Activated naive CD4-positive, alpha-beta T cell (primary cell): ENCODE measurements at places on chromosomes 7 and 10.

DNA sequence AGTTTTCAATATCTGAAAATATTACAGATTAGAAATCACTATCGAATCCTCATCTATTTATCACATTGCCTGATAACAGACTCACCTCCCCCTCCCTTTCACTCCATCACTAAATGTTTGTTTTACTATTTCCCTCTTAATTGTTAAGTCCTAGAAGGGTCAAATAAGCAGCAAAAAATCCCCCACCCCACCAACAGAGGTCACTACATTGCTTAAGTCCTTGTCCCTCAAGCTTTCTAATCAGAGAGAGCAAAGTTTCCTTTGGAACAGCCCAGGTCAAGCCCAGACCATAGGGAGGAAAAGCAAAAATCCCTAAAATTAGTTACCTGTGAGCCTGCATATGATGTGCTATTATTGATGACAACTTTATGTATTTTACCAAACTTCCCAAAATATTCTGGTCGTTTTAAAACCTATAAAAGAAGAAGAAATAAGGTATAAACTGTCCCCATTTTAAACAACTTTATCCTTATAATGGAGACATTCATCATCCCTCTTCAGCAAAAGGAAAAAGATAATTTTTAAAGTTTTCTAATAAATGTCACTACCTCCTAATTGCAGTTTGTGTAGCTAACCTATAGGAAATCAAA lies 95.0 kb downstream of the CNOT4 start:
- DNase-seq, result no peak

DNA sequence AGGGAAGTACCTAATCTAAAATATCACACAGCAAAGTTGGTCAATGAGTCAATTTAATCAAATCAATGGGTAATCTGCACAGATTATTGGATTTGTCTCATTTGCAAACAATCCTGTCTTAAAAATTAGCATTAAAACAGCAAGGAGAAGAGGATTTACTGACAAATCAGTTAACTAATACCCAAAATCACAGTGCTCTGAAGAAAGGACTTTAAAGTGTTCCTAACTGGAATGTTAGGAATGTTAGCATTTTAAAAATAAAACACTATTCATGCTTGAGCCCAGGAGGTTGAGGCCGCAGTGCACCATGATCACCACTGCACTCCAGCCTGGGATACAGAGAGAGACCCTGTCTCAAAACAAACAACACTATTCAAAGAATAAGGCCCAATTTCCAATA lies 83.1 kb downstream of the CHCHD3 start:
- DNase-seq, result no peak

- no peak for DNase-seq
Observed at GRCh38 chr7:34317039-34317438, 341.0 kb upstream of the NPSR1 start.

DNA sequence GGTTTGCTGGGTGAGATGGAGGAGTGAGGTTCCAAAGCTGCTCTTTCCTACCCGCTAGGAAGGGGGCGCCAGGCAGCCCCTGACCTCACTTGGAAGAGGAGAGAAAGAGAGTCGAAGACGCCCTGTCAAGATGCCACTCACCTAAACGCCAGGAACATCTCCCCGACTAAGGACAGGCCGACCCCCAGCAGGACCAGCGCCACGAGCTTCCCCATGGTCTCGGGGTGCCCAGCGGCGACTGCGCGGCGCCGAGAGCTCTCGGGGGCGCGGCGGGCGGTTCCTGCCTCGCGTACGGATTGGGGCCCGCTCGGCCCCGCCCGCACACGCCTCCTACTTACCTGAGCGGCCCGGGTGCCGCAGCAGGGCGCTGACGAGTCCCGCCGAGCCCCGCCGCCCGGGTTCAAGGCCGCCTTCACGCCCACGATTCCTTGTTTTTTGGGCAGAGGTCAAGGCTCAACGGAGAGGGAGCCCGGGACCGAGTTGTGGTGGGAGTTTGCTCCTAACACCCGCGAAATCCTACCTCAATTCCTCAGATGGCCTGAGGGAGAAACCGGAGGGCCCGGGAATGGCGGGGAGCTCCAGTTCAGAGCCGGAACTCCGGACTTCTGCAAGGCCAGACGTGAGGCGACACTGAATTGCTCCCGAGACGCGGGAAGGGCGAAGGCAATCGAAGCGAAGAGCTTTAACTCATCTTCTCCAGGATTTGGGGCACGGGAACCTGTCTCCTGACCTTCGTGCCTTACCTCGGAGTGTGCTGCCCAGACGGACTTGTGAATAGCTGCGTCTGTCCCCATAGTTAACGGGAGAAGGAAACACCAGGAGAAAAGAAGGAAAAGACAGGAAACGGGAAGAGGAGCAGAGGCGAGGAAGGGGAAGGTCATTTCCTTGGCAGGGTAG lies at the start of gene PON3:
PON3 (minus strand) TSS at position 240 of the 897 bp plus-strand sequence; CDS start at position 215, 25 bp downstream.
- no peak for DNase-seq

GRCh38 chr10:98361131-98362025 lies 53.6 kb downstream of the PYROXD2 start:
- no peak for DNase-seq

- no peak for DNase-seq
Observed at GRCh38 chr7:8357536-8357935, 75.9 kb upstream of the NXPH1 start.

GRCh38 chr10:44975431-44976331 lies 2.9 kb downstream of the DEPP1 start:
- no peak for DNase-seq

DNA sequence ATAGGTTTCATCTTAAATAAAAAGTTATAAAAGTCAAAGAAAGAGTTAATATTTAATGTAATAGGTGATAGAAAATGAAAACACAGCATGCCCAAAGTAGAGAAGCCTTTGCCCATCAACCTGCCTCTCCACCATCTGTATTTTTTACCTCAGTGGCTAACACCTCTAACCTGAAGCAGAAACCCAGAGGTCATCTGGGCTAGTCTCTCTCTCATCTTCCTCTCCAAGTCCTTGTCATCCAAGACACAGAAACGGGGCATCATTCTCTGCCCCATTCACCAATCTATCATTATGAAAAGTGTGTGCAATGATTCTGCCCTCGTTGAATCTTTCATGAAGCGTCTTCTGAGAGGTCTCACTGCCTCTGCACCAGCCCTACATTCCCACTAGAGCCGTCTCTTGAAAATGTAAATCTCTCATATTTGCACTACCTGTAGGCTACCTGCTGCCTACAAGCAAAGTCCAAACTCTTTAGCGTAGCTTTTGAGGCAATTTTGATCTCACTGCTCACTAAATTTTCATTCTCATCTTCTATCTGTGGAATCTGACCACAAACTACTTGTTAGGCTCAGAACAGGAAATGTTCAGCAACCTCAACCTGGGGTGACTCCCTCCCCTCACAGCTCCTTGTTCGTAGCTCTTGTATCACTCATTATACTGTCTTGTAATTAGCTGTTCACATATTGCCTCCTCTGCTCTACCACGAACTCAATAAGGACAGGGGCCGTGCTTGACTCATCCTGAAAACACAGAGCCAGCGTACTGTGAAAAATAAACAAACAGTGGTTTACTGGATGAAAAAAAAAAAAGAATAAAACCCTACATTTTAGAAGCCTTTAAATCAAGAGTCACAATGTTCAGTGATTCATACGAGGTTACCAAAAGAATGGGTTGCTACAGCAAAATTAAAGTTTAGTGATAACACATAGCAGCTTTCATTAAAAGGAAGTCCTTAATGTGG lies 83.1 kb downstream of the CTNNA3 start:
- no peak for DNase-seq

- DNase-seq, result no peak
Observed at GRCh38 chr10:111479966-111480365, 403.1 kb downstream of the ADRA2A start.

- DNase-seq, result no peak
Observed at GRCh38 chr7:74059681-74060588, 23.7 kb upstream of the LIMK1 start.

GRCh38 chr10:3729397-3729976 lies 55.5 kb downstream of the KLF6 start:
- no peak for DNase-seq

DNA sequence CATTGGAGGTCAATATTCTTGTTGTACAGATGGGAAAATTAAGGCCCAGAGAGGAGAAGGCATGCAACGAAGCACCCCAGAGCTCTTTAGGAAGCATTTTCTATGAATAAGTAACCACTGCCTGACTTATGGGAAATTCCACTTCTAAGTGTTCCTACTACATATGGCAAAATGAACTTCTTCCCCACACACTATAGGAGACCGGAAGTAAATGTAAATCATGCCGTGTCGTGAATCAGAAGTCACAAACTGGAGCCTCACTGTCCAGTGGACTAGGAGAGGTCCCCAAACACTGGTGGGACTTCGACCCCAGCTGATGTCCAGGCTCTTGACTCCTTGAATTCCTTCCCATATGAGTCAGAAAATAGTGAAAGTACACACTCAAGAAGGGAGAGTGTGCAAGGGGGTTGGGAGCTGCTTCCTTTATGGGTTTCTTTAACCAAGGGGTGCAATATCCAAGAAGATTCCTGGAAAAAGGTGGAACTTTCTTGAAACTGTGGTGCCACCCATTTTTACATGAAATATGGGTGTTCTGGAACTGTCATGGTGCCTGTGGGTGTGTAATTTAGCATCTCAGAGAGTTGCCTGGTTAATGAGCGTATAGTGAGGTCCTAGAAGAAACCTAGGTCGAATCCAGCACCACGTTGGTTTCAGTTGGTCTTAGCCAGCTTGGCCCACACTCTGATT lies 6.7 kb downstream of the RASSF4 start:
- DNase-seq, result no peak

- no peak for DNase-seq
Observed at GRCh38 chr7:150982351-150982750, 4.2 kb upstream of the KCNH2 start.

GRCh38 chr10:32877915-32878314 lies 80.1 kb downstream of the ITGB1 start:
- no peak for DNase-seq

DNA sequence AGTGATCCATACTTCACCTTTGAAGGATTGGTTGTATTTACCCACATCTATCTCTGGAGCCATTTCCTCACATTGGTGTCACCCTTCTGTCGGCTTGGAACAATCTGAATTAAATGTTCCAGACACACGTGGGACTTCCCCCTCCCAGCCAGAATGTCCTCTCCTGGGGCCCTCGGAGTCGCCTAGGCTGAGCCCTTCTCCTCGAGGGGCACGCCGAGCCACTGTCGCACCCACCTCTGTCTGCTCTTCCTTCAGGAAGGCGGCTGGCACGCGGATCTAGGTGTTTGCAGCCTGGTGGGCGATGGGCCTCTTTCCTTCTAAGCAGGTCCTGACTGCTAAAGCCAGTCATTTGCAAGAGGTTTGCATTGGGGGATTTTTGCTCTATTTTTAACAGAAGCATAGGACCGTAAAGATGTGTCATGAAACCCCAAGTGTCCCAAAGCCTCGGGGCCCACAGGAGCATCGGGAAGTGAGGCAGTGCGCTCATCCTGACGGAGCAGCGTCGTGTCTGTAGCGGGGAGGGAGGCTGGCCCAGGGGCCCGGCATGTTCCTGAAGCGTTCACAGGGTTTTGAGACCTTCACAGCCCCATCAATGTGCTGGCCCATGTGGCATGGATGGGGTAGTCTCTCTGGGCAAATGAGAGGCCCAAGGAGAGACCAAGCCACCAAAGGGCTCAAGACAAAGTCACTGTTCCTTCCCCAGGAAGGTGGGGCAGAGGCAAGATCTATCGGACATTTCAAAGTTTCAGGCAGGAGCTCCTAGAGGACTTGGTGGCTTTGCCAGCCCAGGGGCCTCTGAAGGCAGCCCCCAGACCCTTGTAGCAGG lies 86.7 kb downstream of the RGS10 start:
- DNase-seq, result no peak

DNA sequence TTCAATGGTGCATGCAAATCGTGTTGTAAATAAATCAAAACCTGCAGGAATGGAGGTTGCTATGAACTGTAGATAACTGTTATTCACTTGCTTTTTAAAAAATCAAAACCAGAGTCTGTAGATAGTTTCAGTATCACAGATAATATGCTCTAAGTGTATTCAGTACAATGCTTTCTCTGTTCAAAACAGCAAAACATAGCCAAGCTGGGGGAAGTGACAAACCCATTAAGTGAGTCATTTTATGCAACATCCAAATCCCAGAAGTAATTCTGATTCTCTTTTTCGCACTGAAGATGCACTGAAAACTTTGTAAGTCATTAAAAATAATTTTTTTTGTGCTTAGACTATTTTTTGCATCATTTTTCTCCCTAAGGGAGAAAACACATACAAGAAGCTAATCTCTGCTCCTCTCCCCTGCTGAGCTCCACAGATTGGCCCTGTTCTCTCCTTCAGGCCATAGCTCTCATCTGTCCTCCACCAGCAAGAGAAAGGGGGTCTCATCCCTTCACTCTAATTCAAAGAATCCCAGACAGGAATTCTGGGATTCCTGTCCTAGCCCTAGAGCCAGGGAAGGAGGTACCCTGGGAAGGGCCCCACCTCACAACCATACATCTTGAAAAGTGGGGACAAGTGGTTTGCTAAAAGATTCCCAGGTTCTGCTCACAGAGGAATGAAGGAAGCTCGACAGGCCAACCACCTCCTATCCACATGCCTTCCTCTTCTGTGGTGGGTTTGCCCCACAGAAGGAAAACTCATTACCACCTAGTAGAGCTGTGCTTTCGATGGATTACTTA lies 4.9 kb downstream of the PRTFDC1 start:
- DNase-seq, result no peak
